ENCODE measurements at places on chromosomes 11 and 22.

DNA sequence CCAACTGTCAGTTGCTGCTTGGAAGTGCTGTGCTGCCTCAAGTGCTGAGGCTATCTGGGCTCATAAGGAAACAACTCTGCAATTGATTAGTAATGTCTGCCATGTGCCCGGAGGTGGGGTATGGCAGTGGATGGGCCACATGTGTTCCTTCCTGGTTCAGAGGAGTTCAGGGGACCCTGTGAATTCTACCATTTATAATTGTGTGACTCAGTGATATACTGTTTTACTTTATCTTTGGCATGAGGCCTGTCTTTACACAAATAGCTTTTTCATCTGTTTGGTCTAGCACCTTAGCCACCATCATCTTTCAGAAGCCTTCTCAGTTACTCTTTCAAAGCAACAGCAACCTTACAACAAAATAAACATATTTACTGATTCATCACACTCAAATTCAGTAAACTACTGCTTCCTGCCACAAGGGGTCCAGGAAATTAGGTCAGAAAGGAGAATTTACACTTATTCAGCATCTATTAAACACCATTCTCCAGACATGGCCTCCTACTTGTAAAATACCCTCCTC is 20.9 kb downstream of the DKK3 start:
- DNase-seq: no peak

- no peak for DNase-seq
Measured at GRCh38 chr22:30297991-30298701, 8.8 kb upstream of the CASTOR1 start.

DNA sequence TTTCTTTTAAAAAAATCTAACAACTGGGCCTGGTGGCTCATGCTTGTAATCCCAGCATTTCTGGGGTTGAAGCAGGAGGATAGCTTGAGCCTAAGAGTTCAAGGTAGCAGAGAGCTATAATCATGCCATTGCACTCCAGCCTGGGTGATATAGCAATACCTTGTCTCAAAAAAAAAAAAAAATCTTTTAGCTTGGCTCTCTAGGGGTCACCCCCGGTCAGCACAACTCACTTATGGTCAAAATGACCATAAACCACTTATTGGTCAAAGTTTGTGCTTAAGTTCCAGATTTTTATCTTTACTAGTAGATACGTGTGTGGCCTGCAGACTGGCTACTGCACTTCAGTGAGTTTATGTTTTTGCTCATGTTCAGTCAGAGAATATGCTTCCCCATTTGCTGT is 6.3 kb upstream of the SPDYC start:
- no peak for DNase-seq

- no peak for DNase-seq
Measured at GRCh38 chr11:124829986-124830385, 29.8 kb upstream of the MSANTD2 start.

- no peak for DNase-seq
Measured at GRCh38 chr11:103395612-103396011, 286.4 kb downstream of the DYNC2H1 start.

- DNase-seq: no peak
Measured at GRCh38 chr11:48096588-48097525, 116.5 kb downstream of the PTPRJ start.

- DNase-seq: no peak
Measured at GRCh38 chr11:45429719-45430118, 143.6 kb upstream of the SYT13 start.

Data from stimulated activated CD8-positive, alpha-beta memory T cell treated with anti-CD3 and anti-CD28 coated beads, Interleukin-7, amount 100 ng/mL, for 24 hours (primary cell).